Activated T-helper 2 cell treated with anti-CD3 and anti-CD28 coated beads, Interferon-gamma antibody, Interleukin-2, Interleukin-4, amounts not matched to agents 10 μg/mL and 5 μg/mL and 100 μg/mL, durations not matched to agents 14 hours and 24 hours and 36 hours (primary cell): ENCODE measurements at places on chromosomes 5 and 9. TPM values are rescaled to one million over a fixed set of nuclear protein-coding genes. Genes with fewer than 3 reads are reported as not detected.

DNA sequence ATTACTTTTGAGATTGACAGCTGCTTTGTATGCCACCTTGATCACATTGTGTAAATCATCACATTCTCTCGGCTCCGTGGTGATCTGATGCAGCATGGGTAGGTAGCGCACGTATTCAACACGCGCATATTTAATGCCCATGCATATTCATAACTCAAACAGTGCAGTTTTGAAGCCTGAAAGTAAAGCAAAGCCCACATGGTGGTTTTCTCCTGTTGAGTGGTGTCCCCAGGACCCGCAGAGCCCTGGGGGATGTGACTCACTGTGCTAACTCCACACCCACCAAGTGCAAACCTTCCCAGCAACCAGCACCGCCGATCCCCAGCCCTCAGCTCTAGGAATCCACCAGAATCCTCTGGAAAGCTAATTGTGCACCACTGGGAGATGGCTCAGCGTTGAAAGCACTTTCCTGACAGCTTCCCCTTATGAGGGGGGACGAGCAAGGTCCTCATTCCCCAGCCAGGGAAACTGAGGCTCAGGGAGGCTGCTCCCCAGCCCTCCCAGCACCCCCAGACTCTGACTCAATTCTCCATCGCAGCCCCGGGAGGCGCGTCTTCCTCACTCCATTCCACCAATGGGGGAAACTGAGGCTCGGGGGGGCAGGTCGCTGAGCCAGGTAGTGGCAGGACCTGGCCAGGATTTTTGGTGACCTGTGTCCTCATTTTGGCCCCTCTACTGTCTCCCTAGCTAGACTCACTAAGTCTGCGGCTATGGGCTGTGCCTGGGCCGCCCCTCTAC, 46.4 kb downstream of the SARDH start:
- no peak for DNase-seq

DNA sequence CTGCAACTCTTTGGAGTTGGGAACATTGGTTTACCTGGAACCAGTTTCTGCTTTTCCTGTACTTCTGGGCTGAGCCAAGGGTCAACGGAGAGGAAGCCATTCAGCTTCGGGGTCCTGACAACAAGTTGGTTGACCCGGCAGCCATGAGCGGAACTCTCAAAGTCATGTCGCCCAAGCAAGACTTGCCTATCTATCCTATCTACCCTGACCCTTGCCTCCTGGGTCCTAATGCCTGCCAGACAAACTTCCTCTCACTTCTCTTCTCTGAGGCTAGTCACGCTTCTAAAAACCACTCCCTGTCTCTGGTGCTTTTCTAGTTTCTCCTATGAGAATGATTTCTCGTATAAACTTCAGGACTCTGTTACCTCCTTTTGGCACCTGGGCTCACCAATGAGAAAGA, 44.7 kb upstream of the CRHBP start:
- DNase-seq: no peak

DNA sequence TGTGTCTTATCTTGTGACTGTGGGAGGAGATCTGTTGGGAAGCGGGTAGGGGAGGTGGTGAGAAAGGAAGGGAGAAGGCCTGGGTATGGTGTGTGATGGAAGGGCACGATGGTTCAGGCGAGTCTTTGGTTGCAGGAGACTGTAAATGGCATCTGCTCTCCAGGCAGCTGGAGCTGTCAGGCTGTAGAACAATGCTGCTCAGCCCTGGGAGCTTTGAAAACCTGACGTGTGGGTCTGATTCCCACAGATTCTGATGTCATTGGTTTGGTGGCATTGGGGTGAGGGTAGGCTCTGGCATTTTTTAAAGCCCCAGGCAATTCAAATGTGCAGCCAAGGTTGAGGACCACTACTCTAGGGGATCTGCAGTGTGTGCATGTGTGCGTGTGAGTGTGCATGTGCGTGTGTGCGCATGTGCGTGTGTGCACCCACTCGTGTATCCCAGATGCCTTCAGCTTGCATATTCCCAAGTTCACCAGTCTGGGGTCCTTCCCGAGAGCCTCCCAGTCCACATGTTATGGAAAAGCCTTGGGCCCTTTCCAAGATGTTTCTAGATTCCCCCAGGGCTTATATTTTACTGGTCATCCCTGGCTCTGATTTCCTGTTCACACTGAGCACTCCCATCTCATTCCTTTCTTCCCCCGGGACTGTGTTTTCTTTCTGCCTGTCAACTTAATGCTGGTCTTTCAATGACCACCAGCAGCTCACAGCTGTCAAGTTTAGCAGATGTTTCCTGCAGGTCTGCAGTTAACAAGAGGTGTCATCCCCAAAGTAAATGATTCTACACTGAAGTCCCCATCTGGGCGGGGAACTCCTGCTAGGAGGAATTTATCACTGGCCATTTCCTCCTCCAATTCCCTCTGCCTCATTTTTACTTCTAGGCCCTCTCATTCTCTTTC, 34.0 kb downstream of the BOD1 start:
- DNase-seq: no peak

Gene STPG3
- 0.48 TPM in 2 replicates for total RNA-seq

GRCh38 chr9:92463984-92464383, 18.3 kb downstream of the ASPN start:
- no peak for DNase-seq

- DNase-seq: no peak
Observed at GRCh38 chr5:62212648-62213047, 93.4 kb upstream of the KIF2A start.

Gene XRCC4
- 10.5 and 10.7 TPM in 2 replicates for total RNA-seq

DNA sequence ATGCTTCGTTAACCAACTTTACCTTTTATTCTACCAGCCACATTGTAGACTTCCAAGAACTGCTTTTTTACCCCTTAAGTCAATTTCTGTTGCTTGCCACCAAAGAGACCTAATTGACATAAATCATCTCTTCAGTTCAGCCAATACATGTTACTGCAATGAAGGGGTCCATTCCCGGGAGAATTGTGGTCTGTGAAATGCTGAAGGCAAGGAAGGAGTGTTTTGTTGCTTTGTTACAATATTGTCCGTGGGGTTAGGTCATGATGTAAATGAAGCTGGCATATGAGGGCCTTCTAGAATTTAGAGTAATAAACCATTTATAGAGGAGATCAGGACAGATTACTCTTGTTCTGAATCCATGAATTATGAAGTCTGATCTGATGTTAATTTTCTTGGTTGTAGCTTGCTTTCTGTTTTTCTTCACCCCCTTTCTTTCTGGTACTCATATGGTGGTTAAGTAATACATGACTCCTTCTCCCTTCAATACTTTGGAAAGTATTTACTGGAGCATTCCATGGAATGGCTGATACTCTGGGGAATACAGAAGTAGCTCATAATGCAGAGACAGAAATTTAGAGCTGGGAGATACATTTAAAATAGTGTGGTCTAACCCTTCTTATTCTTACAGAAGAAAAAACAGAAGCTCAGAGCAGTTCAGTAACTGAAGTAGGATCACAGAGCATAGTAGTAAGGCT, 297.0 kb upstream of the CLINT1 start:
- DNase-seq: no peak
